ENCODE measurements at places on chromosomes 2 and 18. TPM values are rescaled to one million over a fixed set of nuclear protein-coding genes. Genes with fewer than 3 reads are reported as not detected.

CCDC121 gene
- 0.42 TPM for total RNA-seq

MERTK gene
- 0.45 TPM for total RNA-seq

DES gene
- not detected for total RNA-seq

GAL3ST2 gene
- not detected for total RNA-seq

DOCK10 gene
- total RNA-seq = 213 TPM

OR6B2 gene
- not detected for total RNA-seq

TUBB8B gene
- total RNA-seq = not detected

CYP27C1 gene
- not detected for total RNA-seq

CERS6 gene
- total RNA-seq = 11.8 TPM

SPR gene
- 0.34 TPM for total RNA-seq

SLC23A3 gene
- total RNA-seq = 1.1 TPM

ECEL1 gene
- total RNA-seq = not detected

MC5R gene
- total RNA-seq = not detected

SERPINB3 gene
- not detected for total RNA-seq

GNLY gene
- 4,938 TPM for total RNA-seq

EFHD1 gene
- not detected for total RNA-seq

OTOF gene
- total RNA-seq = 1.4 TPM

DARS1 gene
- 28.4 TPM for total RNA-seq

CCDC85A gene
- not detected for total RNA-seq

GAREM2 gene
- 7.2 TPM for total RNA-seq

GTF2A1L gene
- total RNA-seq = not detected

SETBP1 gene
- total RNA-seq = 36.0 TPM

DYNAP gene
- total RNA-seq = not detected

OTOS gene
- total RNA-seq = not detected

ADGRF3 gene
- 0.97 TPM for total RNA-seq

SDC1 gene
- total RNA-seq = not detected

All from natural killer cell (primary cell).